ENCODE measurements at places on chromosomes 16 and 17. TPM values are rescaled to one million over a fixed set of nuclear protein-coding genes. Genes with fewer than 3 reads are reported as not detected.

- no peak overlapping the region for H3K27ac ChIP-seq
- DNase-seq: no peak
- peak overlapping the region; percentile 56 for H3K4me3 ChIP-seq
- peaks cover 40% of the 10 kb centered on the region for H3K27me3 ChIP-seq
- no peaks in the 10 kb centered on the region for H3K36me3 ChIP-seq
Observed at GRCh38 chr17:20852239-20852989, 190.4 kb downstream of the USP22 start.

Gene ALOX12
- not detected for total RNA-seq

- H3K36me3 ChIP-seq: peaks cover 22% of the 10 kb centered on the region
- peaks cover 7% of the 10 kb centered on the region for H3K27me3 ChIP-seq
- H3K27ac ChIP-seq: no peak overlapping the region
- no peak overlapping the region for H3K4me3 ChIP-seq
Observed at GRCh38 chr16:30003670-30004423, 7.0 kb downstream of the DOC2A start.

- H3K27ac ChIP-seq: peak overlapping the region; percentile 63
- DNase-seq: no peak
- no peaks in the 10 kb centered on the region for H3K27me3 ChIP-seq
- peak overlapping the region; percentile 6 for H3K4me3 ChIP-seq
Observed at GRCh38 chr17:4108397-4108796, 34.4 kb downstream of the ZZEF1 start.

- H3K36me3 ChIP-seq: no peaks in the 10 kb centered on the region
- no peaks in the 10 kb centered on the region for H3K27me3 ChIP-seq
- no peak for DNase-seq
- H3K4me3 ChIP-seq: no peak overlapping the region
- H3K4me1 ChIP-seq: no peaks in the 10 kb centered on the region
- no peak overlapping the region for H3K27ac ChIP-seq
Observed at GRCh38 chr16:46629331-46630219, 8.4 kb upstream of the SHCBP1 start.

GRCh38 chr17:57811638-57812280 lies 38.1 kb downstream of the MRPS23 start:
- DNase-seq: no peak
- no peak overlapping the region for H3K4me3 ChIP-seq
- no peaks in the 10 kb centered on the region for H3K4me1 ChIP-seq
- H3K27ac ChIP-seq: no peak overlapping the region
- no peaks in the 10 kb centered on the region for H3K36me3 ChIP-seq
- peaks cover 52% of the 10 kb centered on the region for H3K27me3 ChIP-seq

DNA sequence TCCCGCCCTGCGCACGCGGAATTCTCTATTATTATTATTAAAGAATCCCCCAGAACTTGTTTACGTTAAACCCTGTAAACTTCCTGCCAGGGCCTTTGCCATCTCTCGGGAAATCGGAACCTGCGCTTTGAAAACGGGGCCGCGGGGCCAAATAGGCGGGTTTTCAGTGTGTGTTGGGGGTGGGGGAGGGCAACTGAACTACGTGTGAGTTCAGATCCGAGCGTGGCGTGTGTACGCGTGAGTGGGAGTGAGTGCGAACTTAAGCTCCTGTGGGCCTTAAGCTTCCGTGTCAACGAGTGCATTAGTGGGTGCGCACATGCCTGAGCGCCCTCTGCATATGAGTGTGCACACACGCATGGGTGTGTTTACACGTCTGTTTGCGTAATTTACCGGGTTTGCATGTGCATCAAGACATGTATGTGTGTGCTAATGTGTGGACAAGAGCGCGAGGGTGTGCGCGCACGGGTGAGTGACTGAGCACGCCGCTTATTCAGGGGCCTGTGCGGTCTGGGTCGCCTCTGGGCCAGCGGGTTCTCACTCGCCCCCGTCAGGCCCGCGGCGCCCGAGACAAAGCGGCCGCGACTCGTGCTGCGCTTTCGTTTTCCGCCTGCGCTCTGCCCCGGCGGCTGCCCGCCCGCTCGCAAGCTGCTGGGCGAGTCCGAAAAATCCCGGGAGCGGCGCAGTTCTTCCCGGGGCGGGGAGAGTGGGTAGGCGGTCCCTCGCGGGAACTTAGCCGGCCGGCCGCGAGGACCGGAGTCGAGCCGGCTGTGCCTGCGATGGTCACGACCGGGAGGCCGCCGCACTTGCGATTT lies 1.2 kb upstream of the FOXF1 start:
- H3K36me3 ChIP-seq: peaks cover 3% of the 10 kb centered on the region
- peaks cover 62% of the 10 kb centered on the region for H3K27me3 ChIP-seq
- no peak for DNase-seq
- peak overlapping the region; percentile 85 for H3K27ac ChIP-seq
- peak overlapping the region; percentile 76 for H3K4me3 ChIP-seq

DNA sequence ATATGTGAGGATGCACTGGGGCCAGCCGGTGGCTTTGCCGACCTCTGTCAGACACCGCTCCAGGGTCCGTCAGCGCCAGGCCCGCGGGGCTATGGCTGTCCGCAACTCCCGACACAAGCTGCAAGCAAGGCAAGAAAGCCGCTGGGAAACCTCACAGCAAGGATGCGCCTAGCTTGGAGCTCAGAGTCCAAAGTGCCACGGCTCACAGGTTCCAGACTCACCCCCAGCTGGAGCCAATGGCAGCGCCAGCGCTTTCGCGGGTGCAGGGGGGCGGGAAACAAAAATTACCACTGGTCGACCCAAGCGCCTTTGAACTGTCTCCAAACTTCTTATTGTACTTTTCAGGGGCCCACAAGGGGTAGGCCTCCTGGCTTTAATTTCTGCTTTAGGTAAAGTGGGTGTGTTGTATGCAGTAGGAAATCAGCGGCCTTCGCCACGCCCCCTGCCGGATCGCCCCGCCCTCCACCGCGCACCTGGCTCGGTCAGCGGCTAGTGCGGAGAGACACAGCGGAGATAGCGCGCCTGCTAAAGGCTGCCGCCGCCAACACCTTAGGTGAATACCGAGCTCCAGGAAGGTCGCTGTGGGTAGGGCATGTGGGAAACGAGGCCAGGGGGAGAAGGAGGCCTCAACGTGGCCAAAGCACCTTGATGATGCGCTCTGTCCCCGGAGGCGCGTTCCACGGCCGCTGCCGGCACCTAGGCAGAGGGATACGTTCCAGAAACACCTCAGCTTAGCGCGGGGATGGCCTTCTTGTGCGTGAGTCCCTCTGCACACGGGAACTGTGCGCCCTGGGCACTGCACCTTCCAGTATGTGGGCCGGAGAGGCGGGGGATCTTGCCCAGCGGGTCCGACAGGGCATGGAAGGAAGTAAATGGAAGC lies 61.0 kb upstream of the RBL2 start:
- H3K27me3 ChIP-seq: peaks cover 28% of the 10 kb centered on the region
- H3K4me3 ChIP-seq: peak overlapping the region; percentile 82
- peak; percentile 64 for DNase-seq
- H3K36me3 ChIP-seq: no peaks in the 10 kb centered on the region
